DND-41 (cell line): ENCODE measurements at places on chromosomes 5 and 9.

- no peaks in the 10 kb centered on the region for H3K27me3 ChIP-seq
- no peaks in the 10 kb centered on the region for H3K4me1 ChIP-seq
- no peak overlapping the region for H3K27ac ChIP-seq
- no peaks in the 10 kb centered on the region for H3K36me3 ChIP-seq
Observed at GRCh38 chr5:126234563-126235195, 188.5 kb upstream of the GRAMD2B start.

GRCh38 chr9:123089790-123090189 lies 56.3 kb downstream of the GPR21 start:
- no peak overlapping the region for H3K4me3 ChIP-seq
- peaks cover 48% of the 10 kb centered on the region for H3K36me3 ChIP-seq
- DNase-seq = no peak
- H3K27me3 ChIP-seq = no peaks in the 10 kb centered on the region

DNA sequence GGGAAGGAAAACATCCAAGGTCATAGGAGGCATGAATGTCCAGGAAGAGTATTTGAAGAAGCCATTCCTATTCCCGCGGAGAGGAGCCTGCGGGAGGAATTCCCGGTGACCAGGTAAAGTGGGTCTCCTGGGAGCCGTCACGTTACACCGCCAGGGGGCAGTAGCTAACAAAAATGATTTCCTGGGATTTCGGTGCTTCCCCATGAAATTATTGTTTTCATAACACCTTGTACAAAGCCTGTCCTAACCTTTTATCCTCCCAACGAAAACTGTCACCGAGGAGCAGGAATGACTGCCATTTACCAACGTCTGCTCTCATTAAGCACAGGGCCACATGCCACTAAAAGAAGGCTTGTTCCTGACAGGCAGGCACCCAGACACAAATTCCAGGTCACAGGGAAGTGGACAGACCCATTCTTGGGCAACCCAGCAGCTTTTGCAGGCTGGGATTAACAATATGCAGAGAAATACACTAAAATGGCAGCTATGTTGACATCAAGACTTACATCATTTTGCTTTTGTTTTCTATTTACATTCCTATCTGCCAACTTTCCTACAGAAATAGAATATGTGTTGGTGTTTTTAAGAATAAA lies 41.2 kb upstream of the CTSL start:
- no peak overlapping the region for H3K4me3 ChIP-seq
- H3K36me3 ChIP-seq = no peaks in the 10 kb centered on the region
- DNase-seq = no peak

- DNase-seq = peak; percentile 64
- peak overlapping the region; percentile 78 for H3K27ac ChIP-seq
- no peaks in the 10 kb centered on the region for H3K27me3 ChIP-seq
- peak overlapping the region; percentile 69 for H3K4me3 ChIP-seq
- peaks cover 36% of the 10 kb centered on the region for H3K4me1 ChIP-seq
Observed at GRCh38 chr9:79572608-79573411, 1.0 kb downstream of the TLE4 start.

- no peaks in the 10 kb centered on the region for H3K27me3 ChIP-seq
- DNase-seq = no peak
Observed at GRCh38 chr9:101481261-101481660, 45.7 kb upstream of the ALDOB start.

- no peak overlapping the region for H3K4me3 ChIP-seq
- H3K27ac ChIP-seq = no peak overlapping the region
- H3K36me3 ChIP-seq = peaks cover 18% of the 10 kb centered on the region; the same call in 1 of the 2 replicates
Observed at GRCh38 chr9:97903177-97903576, 19.1 kb downstream of the TRMO start.
